Iris pigment epithelial cell (primary cell): ENCODE measurements at places on chromosomes 2 and 18.
A peak's percentile ranks its signal among the peaks of the same experiment; 100 is the strongest.

DNA sequence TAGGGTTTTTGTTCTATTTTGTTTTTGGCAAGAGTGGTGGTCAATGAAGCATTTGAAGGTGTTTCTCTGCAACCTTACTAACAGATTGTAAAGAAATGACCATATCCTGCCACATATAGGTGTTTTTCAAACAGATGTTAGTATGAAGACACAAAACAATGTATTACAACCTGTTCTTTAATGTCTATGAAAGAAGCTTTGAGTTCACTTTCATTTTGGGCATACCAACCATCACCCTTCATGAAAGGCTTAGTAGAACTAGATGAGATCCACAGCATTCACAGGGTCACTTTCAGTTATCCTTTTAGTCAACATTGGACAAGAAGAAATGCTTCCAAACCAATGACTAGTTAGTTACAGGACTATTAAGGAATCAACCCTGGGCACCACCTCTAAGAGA is 95.1 kb downstream of the EHBP1 start:
- no peak for DNase-seq

DNA sequence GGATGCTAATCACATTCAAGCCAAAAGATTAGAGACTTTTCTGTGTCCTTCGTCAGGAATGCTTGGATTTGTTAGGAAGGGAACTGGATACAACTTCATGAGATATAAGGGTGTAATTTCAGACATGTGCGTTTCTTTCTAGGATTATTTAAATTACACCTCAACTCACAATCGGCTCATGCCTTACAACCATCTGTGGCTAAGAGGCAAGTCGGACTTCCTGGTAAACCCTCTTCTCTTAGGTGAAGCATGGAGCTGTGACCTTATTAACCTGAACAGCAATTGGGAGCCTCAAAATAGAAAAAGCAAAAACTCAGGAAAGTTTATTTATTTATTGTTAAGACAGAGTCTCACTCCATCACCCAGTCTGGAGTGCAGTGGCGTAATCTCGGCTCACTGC is 61.8 kb downstream of the SEMA4F start:
- no peak for DNase-seq

- no peak for DNase-seq
These were observed 74.0 kb upstream of the PKDCC start for GRCh38 chr2:41973871-41974270.

GRCh38 chr2:61426267-61426897 is 44.5 kb downstream of the USP34 start:
- DNase-seq, result peak; percentile 49

- peak; percentile 92 for DNase-seq
These were observed 108.3 kb upstream of the LRATD1 start for GRCh38 chr2:14524041-14524802.

- peak; percentile 56 for DNase-seq
These were observed 72.6 kb upstream of the THUMPD2 start for GRCh38 chr2:39851651-39852110.

GRCh38 chr2:144328938-144329337 is 191.0 kb downstream of the ZEB2 start:
- no peak for DNase-seq

- peak; percentile 40 for DNase-seq
These were observed 328.5 kb upstream of the DSEL start for GRCh38 chr18:67845035-67845434.

- no peak for DNase-seq
These were observed 608.8 kb downstream of the LRP1B start for GRCh38 chr2:141522048-141522447.

DNA sequence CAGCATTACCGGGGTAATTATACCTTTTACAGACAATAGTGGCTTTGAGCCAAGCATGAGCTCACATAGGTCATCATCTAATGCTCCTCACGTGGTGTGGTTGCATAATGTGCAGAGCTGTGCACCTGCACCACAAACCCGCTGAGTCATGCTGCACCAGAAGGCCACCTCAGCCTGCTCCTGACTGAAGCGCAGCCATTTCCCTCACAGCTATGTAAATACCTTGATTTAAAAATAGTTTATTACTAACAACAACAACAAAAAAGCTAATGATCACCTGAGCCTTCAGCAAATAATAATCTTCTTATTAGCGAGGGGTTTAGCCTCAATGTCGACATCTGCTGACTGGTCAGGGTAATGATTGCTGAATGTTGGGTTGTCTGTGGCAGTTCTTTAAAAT is 238.8 kb downstream of the MBD5 start:
- DNase-seq, result peak; percentile 47

DNA sequence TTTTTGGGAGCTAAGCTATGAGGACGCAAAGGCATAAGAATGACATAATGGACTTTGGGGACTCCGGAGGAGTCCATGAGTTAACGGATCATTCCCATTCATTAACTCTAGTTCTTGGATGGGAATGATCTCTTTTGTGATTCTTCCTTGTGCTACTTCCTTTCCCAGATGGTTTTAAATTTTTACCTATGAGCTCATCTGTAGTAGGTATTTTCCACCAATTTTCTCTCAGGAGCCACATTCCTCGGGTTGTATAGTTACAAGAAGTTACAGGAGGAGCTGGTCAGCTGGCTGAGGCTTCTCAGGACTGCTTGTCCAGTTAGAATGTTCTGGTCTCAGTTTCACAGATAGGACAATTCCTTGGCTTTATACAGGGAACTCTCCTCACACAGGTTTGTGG is 42.9 kb upstream of the LPIN2 start:
- DNase-seq, result peak; percentile 26

DNA sequence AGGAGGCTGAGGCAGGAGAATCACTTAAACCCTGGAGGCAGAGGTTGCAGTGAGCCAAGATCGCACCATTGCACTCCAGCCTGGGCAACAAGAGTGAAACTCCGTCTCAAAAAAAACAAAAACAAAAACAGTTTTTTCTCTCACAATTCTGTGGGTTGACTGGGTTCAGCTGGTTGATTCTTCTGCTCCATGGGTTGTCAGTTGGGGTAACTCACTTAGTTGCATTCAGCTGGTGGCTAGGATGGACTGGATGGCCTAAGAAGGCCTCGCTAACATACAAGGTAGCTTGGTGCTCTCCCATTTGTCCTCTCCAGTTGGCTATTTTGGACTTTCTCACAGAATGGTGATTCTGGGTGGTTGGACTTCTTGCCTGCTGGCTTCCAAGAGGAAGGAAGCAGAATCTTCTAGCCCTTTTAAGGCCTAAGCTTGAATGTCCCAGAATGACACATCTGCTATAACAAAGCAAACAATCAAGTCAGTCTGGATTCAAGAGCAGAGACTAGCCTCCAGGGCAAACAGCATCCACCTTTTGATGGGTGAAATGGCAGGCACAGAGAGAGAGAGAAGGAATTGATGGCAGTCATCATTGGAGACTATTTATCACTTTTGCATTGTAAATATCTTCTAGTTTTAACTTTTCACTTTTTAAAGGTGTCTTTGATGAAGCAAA is 17.9 kb downstream of the LAMA3 start:
- DNase-seq, result no peak

DNA sequence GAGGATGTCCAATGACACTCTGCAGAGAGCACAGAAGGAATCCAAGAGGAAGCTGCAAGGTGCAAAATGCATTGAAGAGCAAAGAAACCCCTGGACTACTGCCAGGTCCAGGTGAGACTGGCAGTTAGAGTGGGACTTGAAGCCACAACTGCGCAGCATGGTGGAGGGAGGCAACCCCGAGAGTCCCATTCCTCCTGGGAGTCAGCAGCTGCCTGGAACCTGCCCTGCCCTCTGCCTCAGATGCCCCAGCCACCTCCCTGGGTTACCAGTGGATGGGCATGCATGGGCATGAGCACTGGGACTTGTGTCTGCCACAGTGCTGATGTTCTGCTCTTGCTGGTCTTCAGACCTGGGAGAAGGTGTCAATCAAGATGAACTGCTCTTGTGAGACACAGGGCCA is 43.2 kb downstream of the ANKMY1 start:
- no peak for DNase-seq

DNA sequence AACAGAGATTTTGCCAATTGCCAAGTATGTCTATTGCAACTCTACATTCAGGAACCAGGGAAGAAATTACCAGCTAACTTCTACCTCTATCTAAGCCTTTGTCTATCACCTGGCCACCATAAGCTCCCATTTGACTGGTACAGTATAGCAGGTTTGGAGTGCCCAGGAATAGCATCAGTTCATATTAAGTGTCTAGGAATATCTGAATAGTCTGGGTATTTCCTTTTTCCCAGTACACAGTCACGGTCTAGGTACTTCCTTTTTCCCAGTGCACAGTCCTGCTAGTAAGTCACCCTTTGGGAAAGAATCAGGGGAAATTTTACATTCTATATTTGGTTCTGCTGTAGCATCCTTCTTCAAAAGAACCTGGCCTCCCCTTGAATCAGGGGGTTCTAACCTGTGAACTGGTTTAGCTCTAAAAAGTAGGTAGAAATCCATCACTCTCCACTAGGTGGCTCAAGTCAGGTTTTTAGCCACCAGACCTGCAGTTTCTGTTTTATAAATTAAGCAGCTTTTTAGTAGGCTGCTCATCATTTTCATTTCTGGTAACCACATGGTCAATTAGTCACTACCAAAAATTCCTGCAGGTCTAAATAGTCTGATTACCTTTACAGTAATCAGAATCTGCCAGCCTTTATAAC is 49.3 kb upstream of the DNAJC10 start:
- peak; percentile 42 for DNase-seq

GRCh38 chr2:127679680-127680361 is 4.5 kb upstream of the LIMS2 start:
- DNase-seq, result no peak

- no peak for DNase-seq
These were observed 25.0 kb downstream of the SPP2 start for GRCh38 chr2:234075518-234075915.

DNA sequence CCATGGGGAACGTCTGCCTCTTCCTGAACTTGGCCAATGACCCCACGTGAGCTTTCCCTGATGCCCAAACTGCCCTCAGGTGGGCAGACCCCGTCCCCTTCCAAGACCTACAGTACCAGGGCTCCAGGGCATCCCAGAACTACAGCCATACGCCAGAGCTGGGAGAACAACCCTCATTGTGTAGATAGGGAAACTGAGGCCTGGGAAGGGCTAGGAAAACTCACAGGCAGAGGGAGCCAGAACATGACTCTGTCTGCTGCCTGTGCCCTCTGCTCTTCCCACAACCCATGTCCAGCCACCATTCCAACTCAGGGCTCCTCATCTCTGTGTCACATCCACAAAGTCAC is 16.8 kb upstream of the ANKRD53 start:
- DNase-seq, result no peak

DNA sequence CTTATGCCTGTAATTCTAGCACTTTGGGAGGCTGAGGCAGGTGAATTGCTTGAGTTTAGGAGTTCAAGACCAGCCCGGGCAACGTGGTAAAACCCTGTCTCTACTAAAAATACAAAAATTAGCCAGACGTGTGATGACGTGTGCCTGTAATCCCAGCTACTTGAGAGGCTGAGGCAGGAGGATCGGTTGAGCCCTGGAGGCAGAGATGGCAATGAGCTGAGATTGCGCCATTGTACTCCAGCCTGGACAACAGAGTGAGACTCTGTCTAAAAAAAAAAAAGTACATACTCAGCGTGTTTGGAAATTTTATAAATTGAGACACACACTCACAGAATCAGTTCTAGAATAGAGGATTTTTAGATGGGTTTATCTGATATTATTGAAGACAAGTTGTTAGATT is 17.1 kb upstream of the GIGYF2 start:
- no peak for DNase-seq

GRCh38 chr2:153163055-153163454 is 315.5 kb downstream of the RPRM start:
- peak; percentile 3 for DNase-seq

DNA sequence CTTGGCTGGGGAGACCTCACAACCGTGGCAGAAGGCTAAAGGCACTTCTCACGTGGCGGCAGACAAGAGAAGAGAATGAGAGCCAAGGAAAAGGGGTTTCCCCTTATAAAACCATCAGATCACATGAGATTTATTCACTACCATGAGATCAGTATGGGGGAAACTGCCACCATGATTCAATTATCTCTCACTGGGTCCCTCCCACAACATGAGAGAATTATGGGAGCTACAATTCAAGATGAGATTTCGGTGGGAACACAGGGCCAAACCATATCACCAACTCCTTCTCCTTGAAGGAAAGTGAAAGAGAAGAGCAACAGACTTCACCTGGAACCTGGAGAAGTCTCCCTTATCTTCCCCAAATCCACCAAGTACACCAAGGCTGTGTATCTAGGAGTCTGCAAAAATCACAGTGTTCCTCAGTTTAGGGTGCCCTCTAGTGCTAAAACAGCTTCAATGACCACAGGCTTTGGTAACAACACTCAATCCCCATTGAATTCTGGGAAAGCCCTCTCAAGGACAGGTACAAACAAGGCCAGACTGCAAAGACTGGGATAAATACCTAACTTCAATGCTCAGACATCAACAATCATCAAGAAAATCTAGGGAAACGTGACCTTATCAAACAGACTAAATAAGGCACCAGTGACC is 148.8 kb upstream of the SRD5A2 start:
- peak; percentile 38 for DNase-seq

- peak; percentile 53 for DNase-seq
These were observed 35.8 kb upstream of the AFF3 start for GRCh38 chr2:100178085-100178788.

GRCh38 chr18:44557616-44558151 is 123.0 kb upstream of the SETBP1 start:
- DNase-seq, result no peak

DNA sequence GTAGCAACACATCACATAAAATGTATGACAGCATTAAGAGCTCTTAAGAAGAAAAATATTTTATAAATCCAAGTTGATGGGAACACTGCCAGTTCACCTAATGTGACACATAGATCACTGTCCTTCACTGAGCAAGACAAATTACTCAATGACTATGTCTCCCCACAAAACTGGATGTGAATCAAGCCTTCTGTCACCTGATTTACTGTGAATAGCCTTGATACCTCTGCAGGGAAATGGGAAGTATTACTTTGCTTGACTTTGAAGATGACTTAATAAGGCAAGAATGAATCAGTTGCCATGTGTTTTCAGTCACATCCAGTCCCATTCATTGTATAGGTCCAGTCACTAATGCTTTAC is 94.6 kb downstream of the NYAP2 start:
- DNase-seq, result peak; percentile 7

- DNase-seq, result no peak
These were observed 103.3 kb downstream of the COL6A3 start for GRCh38 chr2:237310515-237311114.
